ENCODE measurements at places on chromosomes 4 and X. TPM values are rescaled to one million over a fixed set of nuclear protein-coding genes. Genes with fewer than 3 reads are reported as not detected.

DNA sequence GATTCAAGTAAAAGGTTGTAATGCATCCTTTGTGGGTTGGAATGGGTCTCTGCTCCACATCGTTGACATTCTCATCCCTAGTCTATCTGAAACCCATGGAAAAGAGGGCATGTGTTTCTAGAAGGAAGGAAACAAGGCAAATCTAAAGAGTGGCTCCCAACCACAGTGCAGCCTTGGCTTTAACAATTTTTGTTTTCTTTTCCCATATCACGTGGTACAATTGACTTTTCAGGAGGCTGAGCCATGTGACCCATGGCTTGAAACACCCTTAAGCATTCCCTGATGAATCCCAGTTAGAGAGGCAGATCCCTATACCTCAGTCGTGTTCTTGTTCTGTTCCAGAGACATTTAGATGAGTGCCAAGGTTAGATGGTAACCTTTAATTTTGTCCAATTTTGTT, 12.8 kb downstream of the DCUN1D4 start:
- DNase-seq, result no peak

GRCh38 chrX:40132751-40133150, 35.0 kb upstream of the BCOR start:
- DNase-seq, result peak; percentile 84

DNA sequence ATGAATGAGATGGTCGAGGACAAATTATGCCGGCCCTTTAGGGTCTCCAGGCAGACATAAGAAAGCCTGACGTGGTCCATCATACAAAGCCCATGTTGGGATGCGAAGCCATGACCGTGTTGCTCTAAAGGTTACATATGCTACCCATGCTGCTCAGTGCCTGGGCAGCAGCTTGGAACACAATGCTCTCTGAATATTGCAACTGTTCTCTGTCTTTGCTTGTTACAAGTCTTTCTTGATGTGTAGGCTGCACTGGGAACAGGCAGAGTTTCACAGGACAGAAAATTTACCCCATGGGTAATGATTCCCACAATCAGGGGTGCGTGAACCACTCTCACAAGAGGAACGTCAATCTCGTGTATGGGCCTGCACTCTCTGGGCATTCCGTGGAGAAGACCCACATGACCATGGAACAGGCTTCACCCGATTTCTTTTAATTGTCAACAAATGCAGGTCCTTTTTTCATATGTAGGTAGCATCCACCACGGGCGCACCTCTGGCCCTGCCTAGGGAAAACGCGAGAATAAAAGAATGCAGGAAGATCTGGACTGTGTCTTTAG, 66.3 kb downstream of the NBDY start:
- no peak for DNase-seq

GRCh38 chr4:59570860-59571476, 1629.2 kb upstream of the ADGRL3 start:
- no peak for DNase-seq

DNA sequence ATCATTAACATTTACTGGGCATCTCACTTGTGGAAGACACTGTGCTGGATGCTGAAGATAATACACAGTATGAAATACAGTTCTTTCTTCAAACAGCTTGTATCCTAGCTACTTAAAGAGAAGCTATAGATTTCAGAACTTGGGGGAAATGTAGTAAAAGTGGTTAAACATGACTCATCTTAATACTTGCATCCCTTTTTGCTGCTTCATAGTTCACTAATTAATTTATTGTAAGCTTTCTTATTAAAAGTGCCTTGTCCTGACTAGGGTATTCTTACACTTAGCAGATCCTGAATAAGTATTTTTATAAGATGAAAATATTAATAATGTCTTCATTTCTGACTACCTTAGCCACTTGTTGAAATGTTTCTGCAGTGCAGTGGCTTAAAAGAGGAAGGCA, 132.8 kb upstream of the STIM2 start:
- DNase-seq, result no peak

DNA sequence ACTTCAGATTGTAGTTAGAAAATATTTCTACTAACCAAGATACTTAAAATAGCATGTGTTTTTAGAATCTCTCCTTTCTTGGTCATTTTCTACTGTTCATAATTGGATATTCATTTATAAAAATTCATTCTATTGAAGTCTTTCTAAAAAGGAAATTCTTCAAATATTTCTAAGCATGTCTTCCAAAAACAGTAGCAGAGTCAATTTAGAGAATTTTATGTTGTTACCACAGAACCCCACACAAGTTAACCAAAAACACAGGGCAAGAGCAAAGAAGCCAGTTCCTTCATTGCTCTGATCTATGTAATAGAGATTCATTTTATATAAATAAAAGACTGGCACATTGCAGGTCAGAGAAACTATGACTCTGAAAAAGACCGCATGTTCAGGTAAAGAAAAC, 345.1 kb upstream of the PITX2 start:
- DNase-seq, result no peak

- DNase-seq, result peak; percentile 2
Observed at GRCh38 chrX:15142084-15142715, 127.7 kb downstream of the ASB9 start.

DDX3X gene
- total RNA-seq, result 284 TPM

ANKRD50 gene
- 23.9 TPM for total RNA-seq

NUDT11 gene
- 1.7 TPM for total RNA-seq

All from thyroid gland (tissue), 4 donors.